ENCODE measurements at places on chromosomes 5 and 9.
A peak's percentile ranks its signal among the peaks of the same experiment; 100 is the strongest.

DNA sequence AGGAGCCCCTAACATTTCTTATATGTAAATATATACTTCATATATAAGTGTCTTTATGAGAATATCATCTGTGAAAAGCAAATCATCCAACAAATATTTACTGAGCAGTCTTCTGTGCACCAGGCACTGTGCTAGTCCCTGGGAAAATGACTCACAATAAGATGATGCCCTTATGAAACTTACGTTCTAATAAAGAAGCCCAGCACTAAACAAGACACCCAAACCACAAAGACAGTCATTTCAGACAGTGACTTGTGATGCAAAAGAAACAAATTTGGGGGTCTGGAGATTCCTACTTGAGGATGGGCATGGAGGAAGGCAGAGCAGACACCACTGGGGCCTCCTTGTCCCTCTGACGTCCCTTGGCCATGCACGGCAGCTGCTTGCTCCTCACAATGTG lies 30.6 kb upstream of the PPP1R2B start:
- no peak for DNase-seq

GRCh38 chr9:89611425-89611824 lies 6.6 kb downstream of the GADD45G start:
- DNase-seq = no peak

DNA sequence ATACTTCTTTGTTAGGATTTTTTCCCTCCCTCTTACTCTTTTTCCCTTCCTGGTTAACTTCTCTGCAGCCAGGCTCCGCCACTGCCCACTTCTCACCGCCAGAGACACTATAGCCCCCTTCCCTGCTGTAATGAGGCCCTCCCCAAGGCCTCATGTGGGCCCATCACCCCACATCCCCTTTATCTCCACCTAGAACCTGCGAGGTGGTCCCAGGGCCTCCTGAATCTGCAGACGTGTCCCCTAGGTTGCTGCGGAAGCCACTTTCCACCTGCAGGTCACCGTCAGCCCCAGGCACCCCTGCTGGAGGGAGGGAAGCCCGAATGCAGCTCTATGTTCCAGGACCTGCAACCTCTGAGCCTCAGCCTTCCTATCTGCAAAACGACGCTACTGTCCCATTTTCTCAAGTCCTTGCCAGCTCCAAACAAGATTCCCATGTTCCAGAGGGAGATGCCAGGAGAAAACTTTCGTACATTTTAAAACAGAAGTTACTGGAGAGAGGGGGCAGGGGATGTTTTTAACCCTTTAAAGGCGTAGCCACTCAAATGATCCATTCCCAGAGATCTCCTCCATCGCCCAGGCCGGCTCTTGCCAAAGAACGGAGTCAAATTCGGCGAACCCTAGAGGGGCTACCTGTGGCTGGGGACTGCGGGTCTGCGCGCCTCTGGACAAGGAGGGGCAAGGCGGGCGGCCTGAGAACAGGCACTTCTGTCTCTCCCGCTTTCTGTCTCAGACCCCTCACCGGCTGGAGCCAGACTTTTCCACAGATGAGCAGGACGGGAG lies 929 bp downstream of the SH3PXD2B start:
- DNase-seq = peak; percentile 37

GRCh38 chr5:65482296-65482735 lies 596 bp upstream of the ADAMTS6 start:
- DNase-seq = no peak

DNA sequence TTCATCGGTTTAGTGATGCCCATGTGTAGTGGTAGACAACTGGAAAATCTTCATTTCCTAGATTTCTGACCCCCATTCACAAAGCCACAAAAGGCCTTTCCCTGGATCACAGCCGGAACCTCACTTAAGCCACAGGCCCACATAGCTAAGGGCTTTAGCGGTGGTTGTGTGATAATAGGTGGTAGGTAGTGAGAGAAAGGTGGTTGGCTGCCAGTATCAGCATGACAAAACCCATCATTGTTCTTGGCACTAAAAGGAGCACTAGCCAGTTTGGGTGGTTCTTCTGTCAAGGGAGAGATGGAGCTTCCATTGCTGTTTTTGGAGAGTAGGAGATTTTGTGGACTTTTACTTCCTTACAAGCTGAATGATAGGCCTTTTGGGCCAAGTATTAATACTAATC lies 9.7 kb upstream of the SLC36A2 start:
- no peak for DNase-seq

- DNase-seq = peak; percentile 75
Observed at GRCh38 chr9:136996361-136997292, at the start of gene CLIC3. Gene CLIC3 (minus strand): TSS chr9:136996568. CDS start chr9:136996543, 25 bp downstream.

- DNase-seq = no peak
Observed at GRCh38 chr5:92885950-92886349, 695.1 kb downstream of the NR2F1-AS1 start.

- no peak for DNase-seq
Observed at GRCh38 chr9:84492366-84493159, 152.0 kb upstream of the SLC28A3 start.

DNA sequence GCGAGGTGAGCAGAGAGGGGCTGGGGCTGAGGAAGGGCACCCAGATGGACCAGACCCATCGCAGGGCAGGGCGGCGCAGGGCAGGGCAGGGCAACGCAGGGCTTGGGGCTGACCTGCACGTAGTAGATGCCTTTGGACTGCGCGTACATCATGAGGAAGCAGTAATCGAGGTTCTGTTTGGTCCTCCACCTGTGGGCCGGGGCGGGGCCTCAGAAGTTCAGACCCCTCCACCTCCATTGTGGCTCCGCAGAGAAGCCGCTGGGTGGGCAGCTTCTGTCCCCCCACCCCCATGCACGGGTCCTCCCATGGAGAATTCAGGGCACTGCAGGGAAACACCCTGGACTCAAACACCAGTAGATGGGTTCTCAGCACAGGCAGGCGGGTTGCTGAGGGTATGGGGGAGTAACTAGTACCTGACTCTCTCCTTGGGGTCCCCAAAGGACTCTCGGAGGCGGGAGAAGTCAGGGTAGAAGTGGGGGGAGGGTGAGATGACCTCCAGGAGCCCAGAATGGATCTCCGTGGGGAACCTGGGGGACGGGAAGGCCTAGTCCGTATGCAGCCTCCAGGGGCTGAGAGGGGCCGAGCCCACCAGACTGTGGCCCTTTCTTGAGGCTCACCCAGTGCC lies 6.4 kb downstream of the LTC4S start:
- no peak for DNase-seq

- DNase-seq = no peak
Observed at GRCh38 chr5:9557696-9558095, 11.8 kb upstream of the SEMA5A start.

- peak; percentile 82 for DNase-seq
Observed at GRCh38 chr9:126861707-126862103, 1.3 kb downstream of the ZBTB34 start.

GRCh38 chr9:107484117-107484723 lies 5.3 kb downstream of the KLF4 start:
- peak; percentile 81 for DNase-seq

GRCh38 chr9:135040892-135041291 lies 46.6 kb upstream of the OLFM1 start:
- DNase-seq = no peak

DNA sequence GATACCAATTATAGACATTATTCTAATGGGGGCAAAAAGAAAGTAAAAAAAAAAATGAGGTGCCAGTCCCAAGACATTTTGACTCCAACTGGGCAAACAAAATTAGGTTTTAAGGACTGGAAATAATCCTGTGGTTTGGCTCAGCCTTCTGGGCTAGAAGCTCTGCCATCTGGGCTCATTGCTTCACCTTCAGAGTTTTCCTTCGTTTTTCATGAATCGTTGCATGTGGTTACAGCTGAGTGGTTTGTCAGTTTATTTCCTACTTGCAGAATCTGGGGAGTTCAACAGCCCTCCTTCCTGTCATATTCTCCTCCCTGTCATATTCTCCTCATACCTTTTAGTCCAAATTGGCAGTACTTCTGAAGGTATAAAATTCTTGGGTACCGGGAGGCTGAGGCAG lies 12.0 kb downstream of the UGT3A2 start:
- peak; percentile 46 for DNase-seq

DNA sequence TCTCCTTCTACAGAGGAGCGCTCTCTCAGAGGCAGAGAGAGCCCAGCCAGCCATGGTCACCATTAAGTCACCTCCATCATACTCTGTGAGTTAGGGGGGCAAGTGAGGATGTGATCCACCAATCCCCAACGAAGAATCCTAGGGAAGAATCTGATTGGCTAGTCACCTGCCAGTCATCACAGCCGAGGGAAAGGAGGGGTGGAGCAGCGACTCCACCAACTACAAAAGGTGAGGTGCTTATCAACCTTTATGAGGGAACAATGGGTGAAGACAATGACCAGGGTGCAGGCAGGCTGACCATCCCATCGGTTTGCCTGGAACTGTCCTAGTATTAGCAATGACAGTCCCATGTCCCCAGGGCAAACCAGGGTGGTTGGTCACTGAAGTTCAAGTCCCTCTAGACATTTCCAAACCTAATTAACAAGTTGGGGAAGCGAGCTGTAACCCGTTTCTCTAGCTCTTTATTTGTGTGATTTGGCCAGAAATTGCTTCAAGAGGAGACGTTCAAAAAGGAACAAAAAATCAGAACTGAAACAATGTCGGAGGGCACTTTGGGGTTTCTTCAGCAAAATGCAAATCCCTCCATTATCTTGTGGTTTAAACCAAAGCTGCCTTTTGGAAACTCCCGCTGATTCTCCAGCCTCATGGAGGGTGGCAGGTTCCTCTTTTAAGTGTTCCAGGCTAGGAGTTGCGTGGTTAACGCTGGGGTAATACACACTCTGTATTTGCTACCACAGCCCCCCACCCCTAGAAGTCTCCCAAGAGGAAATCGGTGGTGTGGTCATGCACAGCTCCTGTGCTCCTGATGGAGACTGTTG lies 18.8 kb upstream of the FCN1 start:
- DNase-seq = no peak

GRCh38 chr5:175816348-175816747 lies 55.0 kb upstream of the CPLX2 start:
- DNase-seq = no peak

DNA sequence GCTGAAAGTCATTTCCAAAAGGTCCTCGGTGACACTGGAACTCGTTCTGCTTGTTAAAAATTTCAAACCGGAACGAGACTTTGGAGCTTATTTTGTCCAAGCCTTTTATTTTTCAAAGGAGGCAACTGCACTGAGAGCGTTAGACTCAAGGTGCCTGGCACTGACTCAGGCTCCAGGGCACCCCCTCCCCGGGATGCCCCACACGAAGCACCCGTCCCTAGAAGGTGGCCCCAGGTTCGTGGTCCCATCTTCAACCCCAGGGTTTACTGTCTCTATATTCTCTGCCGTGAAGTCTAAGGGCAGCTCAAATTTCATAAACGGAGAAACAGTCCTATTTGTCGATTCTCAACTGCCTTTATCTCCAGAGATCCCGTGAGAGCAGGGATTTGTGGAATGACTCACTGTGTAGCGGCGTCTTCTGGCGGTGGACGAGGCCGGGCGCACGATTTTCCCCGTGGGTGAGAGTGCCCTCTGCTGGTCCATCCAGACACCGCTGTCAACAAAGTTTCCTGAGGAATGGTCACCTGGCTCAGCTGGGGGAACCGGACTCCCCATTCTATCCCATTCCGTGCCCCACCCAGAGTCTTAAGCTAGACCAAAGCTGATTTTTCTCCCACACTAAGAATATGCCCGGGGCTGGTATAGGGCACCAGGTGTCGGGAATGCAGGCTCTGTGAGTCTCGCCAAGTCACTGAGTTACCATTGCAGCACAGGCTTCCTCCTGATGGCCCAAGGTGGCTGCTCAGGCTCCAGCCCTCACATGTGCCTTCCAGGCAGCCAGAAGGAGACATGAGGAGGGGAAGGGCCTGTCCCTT lies 27.1 kb upstream of the SLC6A19 start:
- peak; percentile 58 for DNase-seq

DNA sequence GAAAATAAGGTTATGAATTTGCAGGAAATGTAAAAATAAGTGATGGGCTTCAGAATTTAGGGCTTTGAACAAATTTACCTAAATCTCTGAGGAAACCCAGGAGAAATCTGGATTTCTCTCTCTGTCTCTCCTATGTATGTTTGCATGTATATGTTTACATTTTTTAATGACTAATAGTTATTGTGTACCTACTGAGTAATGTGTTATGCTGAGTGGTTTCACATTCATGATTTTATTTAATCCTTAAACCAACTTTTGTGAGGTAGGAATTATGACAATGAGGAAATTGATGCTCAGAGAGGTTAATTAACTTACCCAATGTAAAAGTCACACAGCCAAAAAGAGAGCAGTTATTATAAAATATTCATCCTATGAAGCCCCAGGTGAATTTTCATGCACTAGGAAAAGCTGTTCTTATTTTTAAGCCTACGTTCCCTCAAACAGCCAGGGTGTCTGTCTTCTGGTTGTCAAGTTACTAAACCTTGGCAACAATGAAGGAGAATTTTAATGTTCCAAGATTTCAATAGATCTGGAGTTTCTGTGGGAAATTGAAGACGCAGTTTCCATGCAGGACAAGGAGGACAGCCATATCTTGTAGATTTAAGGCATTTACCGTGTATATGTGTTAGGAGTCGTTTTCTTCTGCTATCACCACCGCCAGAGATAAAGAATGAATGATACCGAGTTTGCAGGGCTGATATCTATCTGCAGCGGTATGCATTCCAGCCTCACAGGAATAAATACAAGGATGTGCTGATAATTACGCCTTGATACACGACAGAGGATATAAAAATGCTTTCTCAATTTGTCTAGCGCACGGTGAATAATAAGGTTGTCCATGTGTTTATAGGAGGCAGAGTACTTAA lies 484.8 kb downstream of the ZSWIM6 start:
- no peak for DNase-seq

DNA sequence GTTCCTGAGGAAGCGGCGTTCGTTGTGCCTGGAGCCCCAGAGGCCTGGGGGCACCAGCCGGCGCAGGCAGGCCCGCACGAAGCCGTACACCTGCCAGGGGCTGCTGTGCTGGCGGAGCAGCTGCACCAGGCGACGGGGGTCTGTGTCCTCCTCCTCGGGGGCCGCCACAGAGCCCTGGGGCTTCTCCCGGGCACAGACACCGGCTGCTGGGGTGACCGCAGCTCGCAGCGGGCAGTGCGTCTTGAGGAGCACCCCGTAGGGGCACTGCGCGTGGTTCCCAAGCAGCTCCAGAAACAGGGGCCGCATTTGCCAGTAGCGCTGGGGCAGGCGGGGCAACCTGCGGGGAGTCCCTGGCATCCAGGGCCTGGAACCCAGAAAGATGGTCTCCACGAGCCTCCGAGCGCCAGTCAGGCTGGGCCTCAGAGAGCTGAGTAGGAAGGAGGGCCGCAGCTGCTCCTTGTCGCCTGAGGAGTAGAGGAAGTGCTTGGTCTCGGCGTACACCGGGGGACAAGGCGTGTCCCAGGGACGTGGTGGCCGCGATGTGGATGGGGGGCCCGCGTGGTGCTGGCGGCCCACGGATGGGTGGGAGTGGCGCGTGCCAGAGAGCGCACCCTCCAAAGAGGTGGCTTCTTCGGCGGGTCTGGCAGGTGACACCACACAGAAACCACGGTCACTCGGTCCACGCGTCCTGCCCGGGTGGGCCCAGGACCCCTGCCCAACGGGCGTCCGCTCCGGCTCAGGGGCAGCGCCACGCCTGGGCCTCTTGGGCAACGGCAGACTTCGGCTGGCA lies 1.3 kb downstream of the TERT start:
- no peak for DNase-seq

- peak; percentile 71 for DNase-seq
Observed at GRCh38 chr9:137670391-137671195, 51.8 kb downstream of the EHMT1 start.

GRCh38 chr5:147410496-147411358 lies 99.1 kb downstream of the DPYSL3 start:
- DNase-seq = no peak

GRCh38 chr5:1885404-1885755 lies 2.7 kb upstream of the IRX4 start:
- DNase-seq = no peak

Data from hematopoietic multipotent progenitor cell treated with erythropoietin and hydrocortisone succinate and interleukin-3 and kit ligand, for 4 days (in vitro differentiated cells).